ENCODE measurements at places on chromosomes 1 and 21.

GRCh38 chr21:33974513-33975468 lies 59.2 kb upstream of the ATP5PO start:
- DNase-seq, result no peak

- peak; percentile 69 for DNase-seq
Observed at GRCh38 chr1:20212685-20213331, 26.5 kb upstream of the PLA2G2C start.

DNA sequence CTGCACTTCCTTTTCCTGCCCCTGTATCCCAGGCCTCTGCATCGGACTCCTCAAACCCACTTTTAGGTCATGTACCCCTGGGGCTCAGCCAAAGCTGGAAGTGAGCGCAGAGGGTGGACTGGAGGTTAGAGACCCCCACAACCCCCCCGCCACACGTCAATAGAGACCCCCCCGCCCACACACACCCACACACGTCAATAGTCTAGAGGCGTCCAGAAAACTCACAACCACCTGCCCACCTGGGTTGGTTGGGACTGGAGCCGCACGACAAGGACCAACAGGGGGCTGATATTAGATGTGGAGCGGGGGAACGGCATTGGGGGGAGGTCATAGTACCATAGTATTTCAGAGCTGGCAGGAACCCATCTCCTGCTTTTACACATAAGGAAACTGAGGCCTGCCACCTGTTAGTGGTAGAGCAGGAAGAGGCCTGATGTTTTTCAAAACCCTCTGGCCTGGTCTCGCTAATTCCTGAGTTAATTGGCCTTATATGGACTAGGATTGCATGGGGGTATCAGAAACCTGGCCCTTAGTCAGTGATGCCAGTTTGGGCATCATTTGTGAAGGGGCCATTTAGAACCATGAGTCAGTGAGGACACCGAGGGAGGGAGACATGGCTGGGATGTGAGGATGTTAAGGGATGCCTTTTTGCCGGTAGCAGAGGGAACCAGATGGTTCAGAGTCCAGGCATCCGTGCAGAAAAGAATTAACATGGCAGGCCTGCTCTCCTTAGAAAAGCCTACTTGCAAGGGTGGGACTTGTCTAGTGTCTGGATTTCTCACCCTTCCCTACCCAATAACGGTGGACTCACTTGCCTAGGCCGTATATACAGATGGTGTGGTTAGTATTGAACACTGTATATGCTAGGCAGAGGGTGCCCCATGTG lies 1.1 kb downstream of the NENF start:
- DNase-seq, result no peak

DNA sequence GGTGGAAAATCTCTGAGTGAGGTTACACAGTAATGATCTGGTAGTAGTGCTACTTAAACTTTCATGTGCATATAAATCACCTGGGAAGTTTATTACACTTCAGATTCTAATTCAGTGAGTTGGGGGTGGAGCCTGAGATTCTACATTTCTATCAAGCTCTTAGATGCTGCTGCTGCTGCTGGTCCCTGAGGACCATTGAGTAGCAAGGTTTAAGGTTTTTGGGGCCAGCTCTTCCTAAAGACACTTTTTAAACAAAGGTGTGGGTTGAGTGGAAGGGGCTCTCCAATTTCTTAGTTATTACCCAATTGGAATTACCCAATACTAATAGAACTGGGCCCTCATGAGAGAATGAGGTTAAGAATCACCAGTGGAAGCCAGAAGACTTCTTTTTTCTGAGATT lies 29.5 kb downstream of the KCNA3 start:
- DNase-seq, result no peak

DNA sequence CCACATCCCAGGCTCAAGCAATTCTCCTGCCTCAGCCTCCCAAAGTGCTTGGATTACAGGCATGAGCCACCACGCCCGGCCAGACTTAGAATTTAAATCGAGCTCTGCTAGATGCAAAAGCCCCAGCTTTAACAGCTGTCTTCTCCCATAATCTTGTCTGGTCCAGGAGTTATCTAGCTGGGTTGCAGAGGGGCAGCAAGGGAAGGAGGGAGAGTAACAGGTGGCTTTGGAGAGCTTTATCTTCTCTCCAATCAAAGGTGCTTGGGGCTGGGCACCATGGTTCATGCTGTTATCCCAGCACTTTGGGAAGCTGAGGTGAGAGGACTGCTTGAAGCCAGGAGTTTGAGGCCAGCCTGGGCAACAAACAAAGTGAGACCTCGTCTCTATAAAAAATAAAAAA lies 3.9 kb downstream of the RHBG start:
- DNase-seq, result no peak

DNA sequence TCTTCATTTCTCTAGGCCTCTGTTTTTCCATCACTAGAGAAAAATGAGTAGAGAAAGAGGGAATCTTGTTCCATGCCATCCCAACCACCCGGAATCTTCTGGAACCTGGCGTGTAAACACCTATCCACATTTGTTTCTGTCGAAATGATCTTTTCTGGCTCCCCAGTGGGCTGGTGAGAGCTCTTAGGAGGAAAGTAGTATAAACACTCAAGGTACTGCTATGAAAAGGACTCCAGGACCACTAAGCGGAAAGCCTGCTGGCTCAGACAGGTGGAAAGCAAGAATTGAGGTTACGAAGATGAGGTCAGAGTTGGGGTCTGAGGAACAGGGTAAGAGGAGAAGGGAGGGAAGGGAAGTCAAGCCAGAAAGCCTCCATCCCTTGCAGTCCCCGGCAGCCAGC lies 90.8 kb downstream of the PLXNA2 start:
- DNase-seq, result no peak

DNA sequence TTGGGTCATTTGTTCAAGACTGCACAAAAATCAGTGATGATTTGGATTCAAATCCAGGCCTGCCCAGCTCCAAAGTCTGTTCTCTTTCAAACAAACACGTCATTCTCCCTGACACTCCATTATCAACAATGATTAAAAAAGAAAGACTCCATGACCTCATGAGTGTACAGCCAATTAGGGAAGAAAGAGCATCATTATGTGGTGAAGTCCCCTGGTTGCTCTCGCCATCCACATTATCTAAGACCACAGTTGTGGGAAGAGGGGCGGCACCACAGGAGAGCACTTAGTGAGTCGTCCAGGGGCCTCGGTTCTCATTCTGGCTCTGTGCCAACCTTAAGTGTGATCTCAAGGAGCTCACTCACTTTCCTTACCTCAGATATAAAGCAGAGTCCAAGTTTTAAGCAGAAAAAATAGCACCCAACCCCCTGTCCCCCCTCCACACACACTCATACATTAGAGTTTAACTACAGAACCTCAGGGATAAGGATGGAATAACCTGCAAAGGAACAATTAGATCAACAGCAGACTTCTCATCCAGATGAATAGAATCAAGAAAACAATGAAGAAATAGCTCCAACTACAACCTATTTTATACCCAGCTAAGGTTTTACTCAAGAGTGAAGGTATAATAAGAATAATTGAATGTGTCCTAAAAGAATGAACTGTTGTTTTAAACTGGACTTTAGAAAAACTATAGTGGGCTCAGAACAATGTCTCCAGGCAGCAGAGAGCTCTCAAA lies 47.8 kb downstream of the COL6A1 start:
- DNase-seq, result no peak

GRCh38 chr1:206696812-206697585 lies 12.3 kb downstream of the MAPKAPK2 start:
- no peak for DNase-seq

DNA sequence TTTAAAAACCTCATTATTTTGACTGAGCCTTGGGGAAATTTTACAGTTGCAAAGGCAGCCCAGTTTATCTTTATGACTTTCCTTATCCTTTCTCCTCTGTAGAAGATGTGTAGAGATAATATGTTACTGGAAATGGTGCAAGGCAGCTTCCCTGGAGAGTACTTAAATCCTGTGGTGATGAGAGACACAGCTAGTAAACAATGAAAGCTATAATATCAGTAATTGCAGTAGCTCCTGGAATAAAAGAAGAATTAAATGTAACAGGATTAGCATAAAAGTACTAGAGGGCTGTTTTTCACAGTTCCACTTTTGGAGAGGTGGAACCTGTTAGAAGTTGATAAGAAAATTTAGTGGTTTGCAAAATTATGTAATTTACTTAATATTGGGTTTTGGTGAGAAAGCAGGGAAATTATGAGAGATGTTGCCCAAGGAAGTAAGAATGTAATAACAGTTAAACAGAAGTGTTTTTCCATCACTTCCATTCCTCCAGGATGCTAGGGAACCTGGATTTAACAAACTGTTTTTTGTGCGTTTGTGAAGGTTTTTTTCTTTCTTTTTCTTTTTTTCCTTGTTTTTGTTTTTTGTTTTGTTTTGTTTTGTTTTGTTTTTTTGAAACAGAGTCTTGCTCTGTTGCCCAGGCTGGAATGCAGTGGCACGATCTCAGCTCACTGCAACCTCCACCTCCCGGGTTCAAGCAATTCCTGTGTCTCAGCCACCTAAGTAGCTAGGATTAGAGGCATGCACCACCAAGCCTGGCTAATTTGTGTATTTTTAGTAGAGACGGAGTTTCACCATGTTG lies 15.7 kb upstream of the EDEM3 start:
- DNase-seq, result peak; percentile 40

DNA sequence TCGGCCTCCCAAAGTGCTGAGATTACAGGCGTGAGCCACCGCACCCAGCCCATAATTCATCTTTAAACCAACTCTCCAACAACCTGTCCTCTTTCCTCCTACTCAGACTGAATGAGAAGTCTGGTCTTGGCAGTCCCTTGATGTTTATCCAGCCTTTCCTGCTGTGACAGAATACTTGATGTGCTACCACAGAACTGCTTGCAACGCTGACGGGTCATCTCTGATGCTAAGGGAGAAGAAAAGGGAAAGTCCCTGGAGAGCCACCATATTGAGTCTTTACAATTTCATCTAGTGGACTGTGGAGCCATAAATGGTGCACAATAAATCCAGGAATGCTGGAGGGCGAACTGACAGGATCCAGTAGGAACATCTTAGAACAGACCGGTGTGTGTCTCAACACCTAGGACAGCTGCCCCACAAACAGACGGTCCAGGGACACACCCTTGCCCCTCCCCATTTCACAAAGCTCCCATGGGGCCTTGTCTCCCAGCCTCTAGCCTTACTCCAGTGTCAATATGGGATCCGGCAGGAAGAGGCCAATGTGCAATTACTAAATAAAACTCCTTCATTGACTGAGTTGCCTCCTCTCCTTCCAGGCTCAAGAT lies 30.7 kb downstream of the JAK1 start:
- no peak for DNase-seq

DNA sequence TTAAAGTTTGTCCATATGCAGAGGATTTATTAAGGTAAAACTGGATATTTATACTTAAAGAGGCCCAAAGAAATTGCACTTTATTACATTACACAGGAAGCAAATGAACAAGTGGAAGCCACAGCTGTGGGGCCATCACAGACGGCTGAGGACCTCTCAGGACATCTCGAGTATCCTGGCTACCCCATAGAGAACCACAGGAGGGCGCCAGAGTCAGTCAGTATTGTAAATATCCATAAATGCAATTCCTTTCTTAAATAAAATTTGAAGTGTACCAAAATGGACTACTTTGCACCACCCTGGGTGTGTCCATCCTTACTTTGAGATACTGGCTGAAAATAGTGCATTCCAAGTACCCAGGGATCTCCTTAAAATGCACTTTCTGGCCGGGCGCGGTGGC lies 257.2 kb downstream of the MRPL39 start:
- DNase-seq, result no peak

DNA sequence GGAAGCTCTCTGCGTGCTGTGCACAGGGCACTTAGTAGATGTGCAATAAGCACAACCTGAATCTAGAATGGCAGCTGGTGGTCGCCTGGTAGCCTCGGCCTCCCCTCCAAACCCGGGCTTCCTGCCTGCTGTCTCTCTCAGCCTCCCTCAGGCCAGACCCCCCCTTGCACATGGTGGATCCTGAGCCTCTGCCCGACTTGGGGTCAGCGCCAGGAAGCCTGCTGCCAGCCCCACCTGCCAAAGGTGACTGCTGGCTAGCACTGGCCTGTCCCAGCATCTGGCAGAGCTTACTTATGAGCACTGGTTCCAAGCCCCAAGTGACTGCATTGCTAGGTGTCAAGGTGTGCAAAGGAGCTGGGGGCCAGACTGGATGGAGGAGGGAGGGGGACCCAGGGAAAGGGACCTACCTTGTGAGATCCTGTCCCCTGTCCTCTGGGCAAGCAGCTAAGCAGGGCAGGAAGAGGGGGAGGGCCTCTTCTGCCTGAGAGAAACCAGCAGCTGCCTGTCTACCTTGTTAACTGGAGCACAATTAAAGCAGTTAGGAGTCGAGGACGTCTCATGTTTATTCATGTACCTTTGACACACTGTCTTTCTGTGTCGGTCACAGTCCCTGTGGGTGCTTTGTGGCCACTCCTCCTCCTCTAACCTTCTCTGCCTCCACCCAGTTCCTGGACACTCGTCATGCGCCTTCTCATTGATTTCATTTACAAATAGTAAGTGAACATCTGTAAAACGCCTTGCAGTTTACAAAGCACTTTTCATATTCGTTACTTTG lies 100.9 kb downstream of the DDX20 start:
- no peak for DNase-seq

- no peak for DNase-seq
Observed at GRCh38 chr1:175278734-175279116, 86.1 kb upstream of the KIAA0040 start.

GRCh38 chr1:57423656-57424211 lies at the start of gene DAB1:
TSS of gene DAB1 (minus strand) at chr1:57424060. CDS start at chr1:57291030, 133,030 bp downstream.
- DNase-seq, result no peak

DNA sequence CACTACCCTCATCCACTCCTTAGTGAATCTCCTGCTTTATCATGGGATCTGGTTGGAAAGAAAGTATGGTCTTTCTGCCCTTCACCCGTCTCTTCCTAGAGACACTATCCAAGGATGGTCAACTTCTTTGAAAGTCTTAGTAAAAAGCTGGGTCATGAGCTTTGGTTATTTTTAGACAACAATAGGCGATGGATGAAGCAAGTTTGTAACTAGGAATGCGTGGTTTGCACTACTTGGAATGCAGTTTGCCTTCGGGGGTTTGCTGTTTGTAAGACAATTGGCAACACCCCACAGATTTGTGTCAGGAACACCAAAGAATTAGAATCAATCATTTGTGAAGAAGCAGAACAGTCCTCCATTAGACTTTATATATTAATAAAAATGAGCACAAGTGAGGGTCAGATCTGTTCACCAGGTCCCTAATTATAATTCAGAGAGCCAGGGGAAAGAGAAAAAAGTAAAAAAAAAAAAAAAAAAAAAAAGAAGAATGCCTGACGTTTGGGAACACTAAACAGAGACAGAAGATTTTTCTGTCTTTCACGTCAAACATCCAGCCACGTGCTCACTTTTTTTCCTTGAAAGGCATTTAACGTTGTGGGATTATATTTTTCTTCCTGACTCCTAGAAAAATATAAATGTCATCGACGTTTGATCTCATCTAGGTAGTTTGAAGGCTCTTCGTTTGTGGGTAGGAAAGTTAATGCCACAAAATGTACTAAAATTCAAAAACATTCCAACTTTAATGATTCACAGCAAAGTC lies 60.7 kb upstream of the BTG3 start:
- DNase-seq, result no peak
